NCI-H2081 (cell line): ENCODE measurements at places on chromosomes 11 and 22.

DNA sequence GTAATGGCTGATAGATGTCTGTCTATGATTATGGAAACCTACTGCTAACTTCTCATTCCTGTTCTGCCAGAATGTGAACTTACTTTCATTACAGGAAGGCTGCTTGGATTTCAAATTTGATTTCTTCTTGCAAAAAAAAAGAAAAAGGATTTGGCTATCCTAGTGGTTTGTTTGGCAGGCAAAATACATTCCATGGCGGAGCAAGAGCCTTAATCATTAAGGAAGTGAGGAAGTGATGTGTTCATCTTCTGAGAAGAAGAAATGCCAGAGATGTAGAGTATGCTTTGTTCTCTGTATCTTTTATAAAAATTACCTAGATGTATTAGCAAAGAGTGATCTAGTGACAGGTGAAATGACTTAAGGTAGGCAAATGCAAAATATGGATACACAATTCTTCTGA is 356.3 kb downstream of the SOX6 start:
- no peak for DNase-seq

GRCh38 chr22:41106122-41106968 is 14.0 kb downstream of the EP300 start:
- DNase-seq = no peak

- no peak for DNase-seq
Measured at GRCh38 chr11:36328966-36329673, 33.0 kb downstream of the PRR5L start.

DNA sequence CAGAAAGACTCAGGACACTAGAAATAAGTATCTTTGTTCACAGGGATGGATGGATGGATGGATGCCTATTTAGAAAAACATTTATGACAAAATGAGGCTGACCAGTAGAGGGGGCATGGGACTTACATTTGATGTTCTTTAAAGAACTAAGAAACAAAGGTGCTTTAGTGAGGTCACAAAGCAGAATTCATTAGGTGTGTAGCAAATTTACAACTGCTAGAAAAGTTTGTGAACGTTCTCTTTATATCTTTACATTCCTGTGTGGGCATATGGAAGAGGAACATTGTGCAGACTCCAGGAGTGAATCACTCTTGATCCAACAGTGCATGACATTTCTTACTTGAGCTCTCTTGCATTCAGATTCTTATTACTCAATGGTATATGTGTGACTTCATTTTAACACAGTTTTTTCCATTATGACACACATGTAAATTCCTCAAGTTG is 15.8 kb upstream of the SIK2 start:
- DNase-seq = peak; percentile 60

DNA sequence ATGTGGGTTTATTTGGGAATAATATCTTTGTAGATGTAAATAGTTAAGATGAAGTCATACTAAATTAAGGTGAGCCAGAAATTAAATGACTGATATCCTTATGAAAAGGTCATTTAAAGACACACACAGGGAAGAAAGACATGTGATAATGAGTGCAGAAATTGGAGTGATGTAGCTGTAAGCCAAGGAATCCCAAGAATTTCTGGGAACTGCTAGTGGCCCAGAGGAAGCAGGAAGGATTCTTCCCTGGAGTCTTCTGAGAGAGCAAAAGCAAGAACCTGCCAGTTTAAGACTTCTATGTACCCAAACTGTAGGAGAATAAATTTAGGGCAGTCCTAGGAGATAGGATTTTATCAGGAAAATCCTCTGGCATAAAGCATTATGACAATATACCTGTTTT is 66.9 kb downstream of the LRRC4C start:
- DNase-seq = no peak

GRCh38 chr11:65579291-65579690 is 3.4 kb downstream of the EHBP1L1 start:
- no peak for DNase-seq

DNA sequence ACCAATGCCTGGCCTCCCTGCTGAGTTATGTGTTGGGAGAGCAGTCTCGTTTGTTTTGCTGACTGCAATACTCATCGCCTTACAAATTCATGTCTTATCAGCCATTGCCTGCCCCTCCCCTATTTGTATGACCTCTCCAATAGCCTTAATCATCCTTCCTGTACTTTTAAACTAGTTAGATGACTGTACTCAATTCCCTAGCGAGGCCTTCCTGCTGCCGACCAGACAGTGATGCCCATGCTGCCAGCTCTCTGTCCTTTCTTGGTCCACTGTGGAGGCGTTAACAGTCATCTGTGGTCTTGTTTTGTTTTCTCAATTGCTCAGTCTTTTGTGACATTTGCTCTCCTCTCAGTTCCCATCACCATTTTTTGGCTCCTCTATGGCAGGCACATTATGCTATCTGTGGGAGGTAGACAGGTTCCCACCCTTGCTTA is 20.3 kb upstream of the YPEL1 start:
- DNase-seq = no peak

- DNase-seq = no peak
Measured at GRCh38 chr11:121237686-121238658, 54.6 kb upstream of the SC5D start.

DNA sequence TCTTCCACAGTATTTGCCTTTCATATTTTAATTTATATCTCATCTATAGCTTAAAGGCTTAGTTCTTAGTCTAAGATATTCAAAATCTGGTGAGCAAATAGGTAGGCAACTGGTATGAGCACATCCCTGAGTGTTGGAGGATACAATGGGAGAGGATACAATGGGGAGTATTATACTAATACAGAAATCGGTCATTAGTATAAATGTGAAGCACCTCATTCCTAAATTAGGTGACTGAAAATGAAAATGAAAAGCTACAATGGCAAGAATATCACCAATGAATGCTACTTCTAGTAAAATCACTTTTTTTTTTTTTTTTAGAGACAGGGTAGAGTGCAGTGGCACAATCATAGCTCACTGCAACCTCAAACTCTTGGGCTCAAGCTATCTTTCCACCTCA is 21.0 kb downstream of the ENTHD1 start:
- no peak for DNase-seq

- DNase-seq = peak; percentile 12
Measured at GRCh38 chr11:5992604-5993251, 5.9 kb upstream of the OR52L1 start.

DNA sequence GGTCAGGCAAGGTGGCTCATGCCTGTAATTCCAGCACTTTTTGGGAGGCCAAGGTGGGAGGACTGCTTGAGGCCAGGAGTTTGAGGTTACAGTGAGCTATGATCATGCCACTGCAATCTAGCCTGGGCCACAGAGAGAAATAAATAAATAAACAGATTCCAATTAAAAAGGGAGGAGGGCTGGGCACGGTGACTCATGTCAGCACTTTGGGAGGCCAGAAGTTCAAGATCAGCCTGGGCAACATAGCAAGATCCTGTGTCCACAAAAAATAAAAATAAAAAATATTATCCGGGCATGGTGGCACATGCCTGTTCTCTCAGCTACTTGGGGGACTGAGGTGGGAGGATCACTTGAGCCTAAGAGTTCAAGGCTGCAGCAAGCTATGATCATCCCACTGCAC is 7.5 kb downstream of the CYB561A3 start:
- DNase-seq = no peak

DNA sequence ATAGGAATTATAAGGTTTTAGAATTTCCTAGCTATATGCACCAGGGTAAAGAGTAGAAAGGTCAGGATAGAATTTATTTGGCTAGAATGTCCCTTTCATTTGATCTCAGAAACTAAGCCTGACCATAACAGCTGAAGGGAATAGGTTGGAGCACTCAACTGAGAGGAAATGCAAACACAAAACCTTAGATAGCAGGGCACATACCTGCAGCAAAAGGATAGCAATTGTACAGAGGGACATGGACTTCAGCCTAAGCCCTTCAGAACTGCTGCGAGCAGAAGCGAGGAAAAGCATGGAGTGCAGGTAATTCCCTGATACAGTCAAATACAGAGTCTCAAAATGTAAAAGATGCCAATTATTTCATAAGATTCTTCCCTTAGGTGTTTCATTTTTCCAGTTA is 211.0 kb upstream of the DDI1 start:
- DNase-seq = no peak

DNA sequence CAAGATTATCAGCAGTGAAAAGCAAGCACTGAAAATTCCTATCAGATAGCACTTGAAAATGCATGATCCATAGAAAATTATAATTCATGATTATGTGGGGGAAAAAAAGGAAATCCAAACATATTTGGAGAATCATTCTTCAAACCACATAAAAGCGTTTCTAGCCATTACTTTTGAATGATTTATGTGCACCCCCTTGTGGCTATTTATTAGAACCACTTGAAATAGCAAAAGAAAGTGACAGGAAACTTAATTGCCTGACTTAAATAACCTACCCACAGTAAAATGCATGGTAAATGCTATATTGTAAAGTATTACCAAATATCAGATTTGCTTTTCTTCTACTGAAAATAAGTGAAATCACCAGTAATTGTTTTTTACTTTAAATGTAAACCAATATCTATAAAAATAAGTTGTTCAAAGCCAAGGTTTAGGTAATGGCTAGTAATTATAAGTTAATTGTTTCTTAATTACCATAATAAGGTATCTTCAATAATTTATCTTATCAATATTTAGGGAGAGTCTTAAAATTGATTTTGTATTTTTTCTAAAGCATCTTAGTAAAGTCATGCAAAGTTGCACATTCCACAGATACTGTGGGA is 168.5 kb downstream of the ARHGAP42 start:
- peak; percentile 37 for DNase-seq

GRCh38 chr22:22912135-22912987 is 24.7 kb downstream of the IGLL5 start:
- no peak for DNase-seq

- DNase-seq = no peak
Measured at GRCh38 chr11:17570034-17570433, 23.0 kb downstream of the OTOG start.

GRCh38 chr11:96186806-96187205 is 156.2 kb downstream of the MAML2 start:
- no peak for DNase-seq

GRCh38 chr11:68116126-68116525 is 5.1 kb downstream of the CHKA start:
- no peak for DNase-seq

- no peak for DNase-seq
Measured at GRCh38 chr22:43535741-43536140, 123.9 kb downstream of the MPPED1 start.

DNA sequence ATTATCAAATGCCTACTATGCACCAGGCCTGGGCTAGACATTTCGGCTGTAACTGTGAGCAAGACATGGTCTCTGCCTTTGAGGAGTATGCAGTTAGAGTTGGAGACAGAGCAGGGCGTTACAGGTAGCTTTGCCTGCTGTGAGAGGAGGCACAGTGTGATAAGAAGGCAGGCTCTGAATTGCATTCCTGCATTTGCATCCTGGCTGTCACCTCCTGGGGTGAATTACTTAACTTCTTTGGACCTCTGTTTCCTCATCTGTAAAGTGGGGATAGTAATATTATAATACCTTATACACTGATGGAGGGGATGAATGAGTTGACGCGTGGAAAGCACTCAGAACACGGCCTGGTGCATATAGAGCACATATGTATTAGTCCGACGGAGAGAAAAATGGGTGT is 118.1 kb upstream of the ARHGAP20 start:
- no peak for DNase-seq

GRCh38 chr11:83471831-83472727 is 185.9 kb upstream of the CCDC90B start:
- DNase-seq = no peak

GRCh38 chr11:8985462-8985861 is 18.3 kb downstream of the NRIP3 start:
- no peak for DNase-seq

GRCh38 chr11:33315822-33316221 is 58.6 kb downstream of the HIPK3 start:
- DNase-seq = no peak

- DNase-seq = no peak
Measured at GRCh38 chr11:43694477-43694876, 13.9 kb downstream of the HSD17B12 start.

DNA sequence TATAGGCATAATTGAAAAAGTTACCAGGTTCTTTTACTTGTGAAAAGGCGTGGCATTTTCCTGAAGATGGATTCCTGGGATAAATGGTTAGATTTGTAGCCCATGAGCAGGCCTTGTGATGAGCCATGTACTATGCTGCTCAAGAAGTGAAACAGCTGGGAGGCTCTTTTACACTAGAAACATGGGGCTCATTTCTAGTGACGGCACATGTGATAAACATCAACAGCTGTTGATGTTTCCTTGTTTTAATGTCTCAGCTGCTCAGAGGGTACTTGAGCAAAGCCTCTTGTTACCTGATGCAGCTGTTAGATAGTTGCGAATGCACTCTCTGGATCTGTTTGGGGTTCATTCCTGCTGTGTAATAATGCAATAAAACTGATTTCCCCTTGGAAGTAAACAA is 396.8 kb downstream of the GUCY1A2 start:
- no peak for DNase-seq
